ENCODE measurements at places on chromosomes 5 and 9.
A peak's percentile ranks its signal among the peaks of the same experiment; 100 is the strongest.

- DNase-seq: no peak
These were observed 142.3 kb upstream of the TLX3 start for GRCh38 chr5:171166766-171167165.

GRCh38 chr9:20480249-20480648 lies 142.1 kb downstream of the MLLT3 start:
- no peak for DNase-seq

- no peak for DNase-seq
These were observed 273.2 kb upstream of the TARS1 start for GRCh38 chr5:33167541-33167940.

DNA sequence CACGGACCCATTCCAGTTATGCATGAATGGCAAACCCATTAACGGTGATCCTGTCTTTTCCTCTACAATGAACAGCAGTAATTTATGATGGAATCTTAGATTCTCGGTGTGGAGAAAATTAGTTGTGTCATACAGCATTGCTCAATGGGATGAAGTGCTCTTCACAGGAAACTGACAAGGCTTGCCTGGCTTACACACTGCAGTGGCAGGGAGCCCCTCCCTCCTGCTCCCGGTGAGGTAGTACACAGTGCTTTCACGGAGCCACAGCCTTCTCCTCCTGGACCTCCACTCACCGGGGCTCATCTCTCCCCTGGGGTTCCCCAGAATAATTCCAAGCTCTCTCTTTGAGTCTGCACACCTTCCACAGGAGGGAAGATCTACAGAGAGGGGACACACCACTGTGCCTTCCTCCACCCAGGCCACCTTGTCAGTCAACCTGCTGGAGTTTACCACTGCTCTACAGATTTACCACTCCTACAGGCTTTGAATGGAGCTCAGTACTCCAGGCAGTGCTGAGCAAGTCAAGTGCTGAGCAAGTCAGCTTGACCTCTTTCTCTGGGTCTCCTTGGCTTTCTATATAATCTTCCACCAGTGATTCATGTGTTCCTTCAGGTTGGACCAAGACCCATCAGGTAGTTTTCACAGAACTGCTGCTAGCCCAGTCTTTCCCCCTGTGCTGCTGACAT lies 59.1 kb upstream of the TBC1D2 start:
- no peak for DNase-seq

DNA sequence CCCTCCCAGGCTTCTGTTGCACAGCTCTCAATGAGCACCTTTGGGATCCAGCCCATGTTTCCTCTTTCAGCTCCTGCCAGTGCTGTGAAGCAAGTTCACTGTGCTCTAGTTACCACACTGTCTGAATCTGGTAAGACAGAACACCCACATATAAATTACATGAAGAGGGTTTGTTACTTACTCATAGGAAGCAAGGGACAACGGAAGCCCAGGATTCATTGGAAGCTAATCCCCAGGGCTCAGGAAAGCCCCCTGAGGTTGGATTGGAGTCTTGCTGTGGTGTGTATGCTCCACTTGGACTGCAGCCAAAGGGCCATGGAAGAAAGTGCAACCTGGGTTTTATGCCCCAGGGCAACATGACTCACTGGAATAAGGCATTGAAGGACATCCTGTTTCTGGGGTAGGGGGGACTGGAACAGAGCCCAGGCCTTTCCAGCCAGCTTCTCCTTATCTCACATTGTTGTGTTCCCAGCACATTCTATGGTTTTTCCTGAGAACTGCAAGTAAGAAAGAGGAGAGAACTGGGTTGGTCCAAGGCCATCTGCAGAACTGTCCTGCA lies 15.6 kb upstream of the CLK4 start:
- DNase-seq: no peak

GRCh38 chr5:156356238-156356637 lies 29.3 kb downstream of the SGCD start:
- no peak for DNase-seq

DNA sequence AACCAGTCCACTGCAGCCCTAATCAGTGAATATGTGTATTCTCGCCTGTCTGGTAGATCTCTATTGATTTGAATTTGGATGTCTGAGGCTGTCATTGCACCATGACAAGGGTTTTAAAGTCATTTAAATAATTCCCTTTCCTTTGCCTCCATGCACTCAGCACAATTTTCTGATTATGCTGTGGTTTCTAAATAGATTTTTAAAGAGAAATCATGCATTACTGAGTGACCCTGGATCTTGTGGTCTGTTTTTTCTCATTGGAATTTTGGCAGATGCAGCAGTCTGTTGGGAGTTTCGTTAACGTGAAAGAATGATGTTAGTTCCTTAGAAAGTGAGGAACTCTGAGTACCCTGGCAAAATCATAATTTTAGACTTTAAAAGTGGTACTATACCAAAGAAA lies 396.0 kb downstream of the LRRC70 start:
- DNase-seq: no peak

DNA sequence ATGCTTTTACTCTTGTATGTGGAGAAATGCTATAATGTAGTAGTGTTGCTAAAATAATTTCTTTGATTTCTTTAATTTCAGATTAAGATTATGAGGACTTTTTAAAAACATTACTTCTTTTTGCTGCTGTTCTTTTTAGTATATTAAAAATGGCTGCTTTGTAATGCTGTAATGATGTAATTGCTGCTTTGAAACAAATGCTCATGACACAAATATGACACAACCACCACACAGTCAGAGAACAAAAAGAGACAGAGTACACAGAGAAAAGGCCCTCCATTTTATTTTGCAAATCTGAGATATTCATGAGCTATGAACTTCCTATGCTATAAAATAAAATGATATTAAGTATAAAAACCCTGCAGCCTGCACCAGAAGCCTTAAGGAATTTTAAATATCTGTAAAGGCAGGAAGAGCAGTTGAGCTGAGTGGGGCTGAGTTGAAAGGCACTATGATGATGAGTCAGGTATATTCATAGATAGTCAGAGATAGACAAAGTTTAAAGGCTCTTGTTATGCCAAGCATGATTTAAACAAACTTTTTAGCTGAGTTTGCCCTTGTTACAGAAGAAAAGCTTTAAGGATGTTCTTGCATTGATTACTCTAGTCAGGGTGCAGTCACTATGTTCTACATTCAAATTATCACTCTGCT lies 5.1 kb upstream of the POU5F2 start:
- no peak for DNase-seq

DNA sequence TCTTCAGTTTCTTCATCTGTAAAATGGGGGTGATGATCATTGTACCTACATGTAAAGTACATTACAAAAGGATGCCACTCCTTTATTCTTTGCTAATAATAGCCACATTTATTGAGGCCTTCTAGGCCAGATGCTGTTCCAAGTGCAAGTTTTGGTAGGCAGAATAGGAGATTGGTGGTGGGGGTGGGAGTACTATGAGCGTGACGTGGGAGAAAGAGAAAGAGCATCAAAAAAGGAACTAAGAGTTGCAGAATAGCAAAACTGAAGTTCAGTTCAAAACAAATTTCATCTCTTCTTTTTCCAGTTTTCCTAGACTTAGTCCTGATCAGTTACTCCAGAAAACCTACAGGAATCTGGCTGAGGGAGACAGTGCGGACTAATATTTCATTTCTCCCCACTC lies 174.1 kb downstream of the SNX18 start:
- DNase-seq: no peak

GRCh38 chr5:149217803-149218155 lies 53.9 kb upstream of the AFAP1L1 start:
- DNase-seq: no peak

- DNase-seq: peak; percentile 41
These were observed 21.6 kb downstream of the LNPEP start for GRCh38 chr5:96957254-96958049.

DNA sequence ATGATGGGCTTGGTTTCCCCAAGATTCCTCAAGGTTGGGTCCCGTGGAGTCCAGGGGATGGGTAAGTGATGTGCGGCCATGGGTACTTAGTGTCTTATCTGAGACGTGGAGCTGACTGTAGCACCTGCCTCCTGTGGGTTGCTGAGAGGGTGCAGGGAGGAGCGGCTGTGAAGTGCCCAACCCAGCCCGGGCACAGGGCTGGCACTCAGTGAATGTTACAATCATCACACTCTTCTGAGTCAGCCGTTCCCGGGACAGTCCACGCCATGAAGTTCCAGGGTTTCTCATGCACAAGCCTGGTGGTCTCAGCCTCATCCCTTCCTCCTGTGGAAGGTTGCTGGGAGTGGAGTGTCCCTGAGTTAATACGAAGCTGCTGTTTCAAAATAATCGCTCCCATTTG lies 29.1 kb downstream of the NTNG2 start:
- DNase-seq: no peak

DNA sequence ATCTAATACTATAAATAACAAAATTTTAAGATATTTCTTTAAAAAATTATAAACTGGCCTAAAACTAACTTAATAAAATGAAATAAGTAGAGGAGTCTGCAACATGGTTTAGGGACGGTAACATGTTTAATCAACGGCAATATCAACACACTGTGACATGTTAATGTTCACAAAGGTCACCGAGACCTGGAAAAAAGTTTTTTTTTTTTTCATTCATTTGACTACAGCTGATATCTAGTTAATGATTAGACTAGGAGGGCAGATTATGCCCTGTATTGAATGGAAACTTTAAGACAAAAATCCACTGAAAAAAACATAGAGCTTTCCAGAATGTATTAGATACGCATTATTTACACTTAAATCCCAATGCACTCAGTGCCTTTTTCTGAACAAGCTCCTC lies 67.0 kb upstream of the CDK5RAP2 start:
- no peak for DNase-seq

DNA sequence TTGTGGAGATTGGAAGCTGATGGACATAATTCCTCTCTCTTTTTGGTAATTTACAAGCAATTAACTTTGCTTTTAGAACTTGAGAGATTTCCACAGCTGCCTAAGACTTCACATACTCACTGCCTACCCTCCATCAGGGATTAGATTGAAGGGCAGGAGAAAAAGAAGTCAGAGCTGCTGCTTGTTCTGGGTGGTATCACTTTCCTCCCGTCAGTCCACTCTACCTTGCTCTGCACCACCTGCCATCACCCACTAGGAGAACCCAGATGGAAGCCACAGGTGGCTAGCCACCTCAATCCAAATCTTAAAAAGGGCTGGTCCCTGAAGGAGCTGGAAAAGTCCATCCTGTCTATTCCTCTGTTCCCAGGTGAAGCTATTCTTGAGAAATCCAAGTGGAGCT lies 10.5 kb downstream of the IRF1 start:
- no peak for DNase-seq

Measured in stimulated activated CD4-positive, alpha-beta T cell treated with anti-CD3 and anti-CD28 coated beads, Interleukin-2, amount 100 ng/mL, for 24 hours (primary cell).